ENCODE measurements at places on chromosomes 16 and 17.
A peak's percentile ranks its signal among the peaks of the same experiment; 100 is the strongest.

GRCh38 chr16:59039066-59039720 is 305.1 kb upstream of the GOT2 start:
- no peak for DNase-seq

- no peak for DNase-seq
These were observed 83.2 kb downstream of the LITAF start for GRCh38 chr16:11503566-11503965.

DNA sequence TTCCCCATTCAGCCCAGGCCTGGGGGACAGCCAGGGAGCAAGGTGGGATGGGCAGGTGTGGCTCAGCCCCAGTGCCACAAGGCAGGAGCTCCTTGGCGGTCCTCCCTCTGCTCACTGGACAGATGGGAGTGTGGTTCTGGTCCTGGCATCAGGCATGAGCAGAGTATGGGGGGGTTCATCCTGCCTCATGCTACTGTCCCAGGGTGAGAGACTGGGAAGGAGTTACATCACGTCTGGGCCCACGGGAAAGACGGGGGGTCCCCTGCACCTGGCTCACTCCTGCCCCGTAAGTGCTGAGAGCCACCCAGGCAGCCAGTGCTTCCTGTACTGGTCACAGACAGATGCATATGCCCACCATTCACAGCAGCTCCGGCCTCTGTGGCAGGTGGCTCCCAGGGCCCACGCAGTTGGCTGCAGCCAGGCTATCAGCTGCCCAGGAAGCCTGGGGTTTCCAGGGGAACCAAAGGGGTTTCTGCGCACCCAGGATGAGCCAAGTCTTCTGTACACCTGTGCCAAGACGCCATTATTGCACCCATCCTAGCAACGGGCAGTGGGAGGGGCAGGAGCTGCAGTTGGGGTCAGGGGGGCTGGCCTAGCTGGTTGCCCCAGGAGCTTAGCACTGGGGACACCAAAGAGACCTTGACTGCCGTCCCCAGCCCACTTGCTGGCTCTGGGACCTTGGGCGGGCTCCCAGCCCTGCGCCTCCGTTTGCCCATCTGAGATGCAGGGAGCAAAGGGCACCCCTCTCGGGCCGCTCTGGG is 1.9 kb downstream of the BAIAP3 start:
- DNase-seq = no peak

- DNase-seq = no peak
These were observed 113.6 kb upstream of the MON1B start for GRCh38 chr16:77077256-77077922.

GRCh38 chr17:28867276-28867675 is 12.5 kb downstream of the ERAL1 start:
- DNase-seq = no peak

- DNase-seq = peak; percentile 53
These were observed 27.1 kb downstream of the ARSG start for GRCh38 chr17:68318103-68318991.

GRCh38 chr16:47260503-47260902 is 116.8 kb upstream of the NETO2 start:
- DNase-seq = no peak

Data from HTR-8/SVneo (cell line).